ENCODE measurements at places on chromosomes 5 and 9. TPM values are rescaled to one million over a fixed set of nuclear protein-coding genes. Genes with fewer than 3 reads are reported as not detected.

DNA sequence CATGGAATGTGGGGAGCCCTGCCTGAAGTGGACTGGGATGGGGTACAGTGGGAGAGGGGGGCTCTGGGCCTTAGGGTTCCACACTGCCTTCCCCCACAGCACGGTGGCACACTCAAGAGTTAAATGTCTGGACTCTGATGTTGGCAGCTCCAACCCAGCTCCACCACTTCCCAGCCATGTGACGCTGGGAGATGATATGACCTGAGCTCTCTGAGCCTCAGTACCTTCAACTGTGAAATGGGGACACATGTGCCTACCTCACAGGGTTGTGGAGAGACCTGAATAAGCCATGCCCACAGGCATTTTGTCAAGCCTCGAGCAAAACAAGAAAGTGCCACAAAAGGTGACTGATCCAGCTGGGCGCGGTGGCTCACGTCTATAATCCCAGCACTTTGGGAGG lies 3.4 kb upstream of the PDGFRB start:
- no peak for DNase-seq

GRCh38 chr5:132704875-132705274 lies 31.1 kb downstream of the IL4 start:
- no peak for DNase-seq

- DNase-seq, result no peak
Observed at GRCh38 chr5:145983446-145983845, 47.1 kb downstream of the SH3RF2 start.

- DNase-seq, result no peak
Observed at GRCh38 chr5:118637947-118638670, 350.2 kb downstream of the DTWD2 start.

DNA sequence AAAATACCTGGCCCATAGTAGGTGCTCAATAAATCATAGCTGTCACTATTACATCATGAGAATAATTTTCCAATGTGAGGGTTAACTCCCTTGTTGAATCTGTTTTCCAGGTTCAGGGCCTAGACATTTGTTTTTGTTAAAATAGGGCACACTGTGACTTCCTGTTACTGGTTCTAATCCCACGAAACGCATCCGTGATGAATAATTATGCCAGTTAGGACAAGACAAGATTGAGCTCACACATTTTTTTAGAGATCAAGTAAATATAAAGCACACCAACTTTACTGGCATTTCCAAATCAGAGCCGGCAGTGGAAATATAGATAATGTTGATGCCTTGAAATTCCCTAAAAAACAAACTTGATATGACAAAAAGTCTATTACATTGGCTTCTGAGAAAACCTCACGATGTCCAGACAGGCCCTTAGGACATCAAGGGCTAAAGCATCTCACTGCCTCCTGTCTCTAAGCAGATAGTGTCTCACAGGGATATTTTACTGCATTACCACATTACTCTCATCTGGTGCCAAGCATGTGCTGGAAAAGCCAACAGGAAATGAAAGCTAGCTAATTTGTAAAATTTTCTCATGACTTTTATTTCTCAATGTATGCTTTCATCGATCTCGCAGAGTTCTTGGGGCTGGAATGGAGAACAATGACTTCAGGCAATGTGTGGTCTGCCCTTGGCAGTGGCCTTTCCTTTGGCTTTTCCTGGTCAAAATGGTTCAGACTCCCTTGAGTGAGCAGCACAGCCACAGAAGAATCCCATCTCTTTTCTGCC lies 414.3 kb upstream of the PAPPA start:
- no peak for DNase-seq

GRCh38 chr5:150517272-150518152 lies 9.6 kb downstream of the NDST1 start:
- DNase-seq, result peak; percentile 82

GRCh38 chr5:137071526-137071925 lies 427.6 kb downstream of the SPOCK1 start:
- no peak for DNase-seq

DNA sequence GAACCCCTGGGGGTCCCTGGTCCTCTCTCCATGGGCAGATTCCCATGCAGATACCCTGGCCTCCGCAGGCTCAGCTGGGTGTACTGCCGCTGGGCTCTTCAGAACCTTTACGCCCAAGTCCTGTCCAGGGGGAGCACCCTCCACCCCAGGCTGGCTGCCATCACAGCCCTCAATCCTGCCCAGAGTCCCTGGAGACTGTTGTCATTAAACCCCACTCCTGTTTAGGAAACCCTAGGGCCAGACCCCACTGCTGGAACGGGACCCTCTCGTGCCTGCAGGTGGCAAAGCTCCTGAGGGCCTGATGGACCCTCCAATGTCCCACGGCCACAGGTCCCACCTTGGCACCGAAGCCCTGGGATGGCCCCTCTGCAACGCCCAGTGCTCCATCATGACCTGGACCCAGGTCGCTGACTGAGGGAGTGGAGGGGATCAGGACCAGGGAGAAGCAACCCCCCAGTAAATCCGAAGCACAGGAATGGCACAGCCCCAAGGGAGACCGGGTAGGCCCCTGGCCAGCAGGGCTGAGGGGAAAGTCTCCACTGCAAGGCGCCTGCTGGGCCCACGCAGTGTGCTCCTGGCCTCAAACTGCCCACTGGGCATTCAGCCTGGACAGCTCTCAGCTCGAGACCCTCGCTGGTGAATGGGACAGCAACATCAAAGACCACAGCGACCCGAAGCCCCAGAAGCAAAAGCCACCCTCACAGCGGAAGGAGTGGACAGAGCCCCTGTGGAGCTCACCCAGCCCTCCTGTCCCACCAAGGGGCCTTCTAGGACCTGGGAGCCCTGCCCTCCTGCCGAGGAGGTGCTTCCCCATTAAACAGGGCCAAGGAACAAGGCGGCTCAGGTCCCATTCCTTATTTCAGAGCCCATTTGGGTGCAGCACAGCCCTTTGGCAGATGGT lies 8.3 kb downstream of the ZDHHC11B start:
- no peak for DNase-seq

GRCh38 chr5:150038547-150038946 lies 38.0 kb downstream of the HMGXB3 start:
- DNase-seq, result no peak

- no peak for DNase-seq
Observed at GRCh38 chr9:127166651-127167524, 44.5 kb upstream of the ANGPTL2 start.

DNA sequence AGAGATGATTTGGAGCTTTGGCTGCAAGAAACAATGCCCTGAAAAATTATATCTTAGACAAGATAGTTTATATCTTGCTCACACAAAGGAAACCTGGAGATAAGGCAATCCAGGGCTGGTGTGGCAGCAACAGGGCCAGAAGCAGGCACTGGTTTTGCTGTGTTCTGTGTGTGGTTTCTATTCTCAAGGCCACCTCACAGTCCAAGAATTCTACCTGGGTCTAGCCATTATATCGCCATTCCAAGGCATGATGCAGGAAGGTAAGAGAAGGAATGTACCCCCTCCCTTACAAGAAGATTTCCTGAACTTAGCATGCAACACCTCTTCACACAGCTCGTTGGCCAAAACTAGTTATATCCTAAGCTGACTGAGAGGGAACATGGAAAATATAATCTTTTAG lies 74.5 kb upstream of the MEGF10 start:
- DNase-seq, result no peak

- DNase-seq, result peak; percentile 42
Observed at GRCh38 chr5:32692036-32692746, 18.9 kb upstream of the NPR3 start.

DNA sequence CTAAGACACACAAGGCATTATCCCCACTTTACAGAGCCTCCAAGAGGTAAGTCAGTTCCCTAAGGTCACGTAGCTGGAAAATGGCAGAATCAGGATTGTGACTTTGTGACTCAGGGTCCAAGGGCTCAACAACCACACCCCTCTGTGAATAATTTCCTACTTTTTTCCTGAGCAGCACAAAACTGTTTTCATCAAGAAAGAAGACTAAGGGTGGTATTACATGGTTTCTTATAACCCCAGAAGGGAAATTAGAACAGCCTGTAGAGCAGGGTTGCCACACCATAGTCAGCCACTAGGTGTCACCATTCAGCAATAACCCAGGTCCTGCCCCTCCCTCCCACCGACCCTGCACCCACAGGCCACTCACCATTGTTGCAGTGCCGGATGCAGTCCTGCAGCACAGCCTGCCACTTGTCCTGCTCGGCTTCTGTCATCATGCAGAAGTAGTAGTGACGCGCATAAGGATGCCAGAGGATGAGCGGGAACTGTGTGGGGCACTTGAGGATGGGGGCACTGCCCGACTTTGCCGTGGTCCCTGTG lies 72.1 kb downstream of the LRSAM1 start:
- DNase-seq, result no peak

GRCh38 chr5:107063511-107063910 lies 607.2 kb downstream of the EFNA5 start:
- no peak for DNase-seq

- DNase-seq, result no peak
Observed at GRCh38 chr5:158039911-158040347, 181.0 kb upstream of the CLINT1 start.

- DNase-seq, result no peak
Observed at GRCh38 chr5:11973469-11973868, 69.2 kb upstream of the CTNND2 start.

GRCh38 chr5:134626369-134627014 lies 6.1 kb downstream of the SAR1B start:
- DNase-seq, result peak; percentile 26

- DNase-seq, result no peak
Observed at GRCh38 chr5:154394307-154394706, 51.5 kb upstream of the SAP30L start.

- peak; percentile 67 for DNase-seq
Observed at GRCh38 chr9:18297056-18297841, 176.7 kb upstream of the ADAMTSL1 start.

- DNase-seq, result no peak
Observed at GRCh38 chr9:128094950-128095544, 27.0 kb downstream of the SLC25A25 start.

- no peak for DNase-seq
Observed at GRCh38 chr9:20271723-20272122, 350.6 kb downstream of the MLLT3 start.

GRCh38 chr5:122401976-122402725 lies 90.1 kb downstream of the SNCAIP start:
- DNase-seq, result no peak

Gene BARHL1
- total RNA-seq, result not detected

Gene PCA3
- 8.4 TPM for total RNA-seq

Gene CORO2A
- total RNA-seq, result 3.9 TPM

Gene HSPB3
- total RNA-seq, result 14.2 TPM

Gene PCDHGB3
- total RNA-seq, result 11.8 TPM

Gene ABO
- 0.48 TPM for total RNA-seq

Gene ENHO
- total RNA-seq, result not detected

Gene PAIP2
- 80.4 TPM for total RNA-seq
